T47D (cell line): ENCODE measurements at places on chromosomes 5 and 9.

DNA sequence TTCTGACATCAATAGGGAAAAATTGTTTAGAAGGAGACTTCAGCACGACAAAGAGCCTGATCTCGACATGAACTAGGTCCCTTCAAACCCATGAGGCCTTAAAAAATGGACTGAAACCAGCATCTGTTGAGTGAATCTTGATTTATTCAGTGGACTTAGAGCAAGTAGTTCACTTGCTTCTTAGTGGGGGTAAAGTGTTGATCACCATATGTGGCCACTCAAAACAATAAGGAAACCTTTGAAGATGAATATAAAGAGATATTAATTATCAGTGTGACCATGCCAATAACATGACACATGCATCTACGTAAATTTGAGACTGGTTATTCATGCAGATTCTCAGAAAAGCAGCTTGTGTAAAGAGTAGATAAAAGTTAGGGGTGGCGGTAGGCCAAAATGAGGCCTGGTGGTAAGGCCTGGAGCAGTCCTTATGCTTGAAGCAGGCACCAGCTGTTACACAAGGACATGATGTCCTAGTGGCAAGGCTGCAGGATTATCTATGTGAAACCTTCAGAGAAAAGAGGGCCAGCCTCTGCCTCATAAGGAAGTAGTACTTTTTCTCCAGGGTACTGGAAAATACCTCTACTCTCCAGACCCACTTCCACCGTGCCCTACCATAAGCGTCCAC lies 61.3 kb downstream of the S1PR3 start:
- no peak for DNase-seq

DNA sequence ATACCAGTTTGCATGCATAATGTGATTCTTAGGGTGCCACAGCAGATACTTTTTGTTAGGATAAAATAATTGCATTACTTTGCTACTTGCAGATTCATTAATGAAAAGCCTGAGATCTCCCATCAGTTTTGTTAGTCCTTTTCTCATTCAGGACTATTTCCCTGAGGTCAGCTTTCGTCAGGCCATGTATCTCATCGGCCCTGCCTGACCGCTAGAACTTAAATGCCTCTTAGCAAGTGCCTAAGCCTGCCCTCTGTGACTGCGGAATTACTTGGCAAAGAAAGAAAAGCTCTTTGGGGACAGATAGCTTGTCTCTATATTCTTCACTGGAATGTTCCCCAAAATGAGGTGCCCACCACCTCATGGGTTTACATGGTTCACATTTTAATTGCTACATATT lies 147.8 kb downstream of the KCTD16 start:
- no peak for DNase-seq

- DNase-seq, result no peak
These were observed 52.8 kb downstream of the TTC1 start for GRCh38 chr5:160061770-160062169.

GRCh38 chr9:69379270-69379982 lies 54.4 kb downstream of the ENTREP1 start:
- DNase-seq, result no peak

DNA sequence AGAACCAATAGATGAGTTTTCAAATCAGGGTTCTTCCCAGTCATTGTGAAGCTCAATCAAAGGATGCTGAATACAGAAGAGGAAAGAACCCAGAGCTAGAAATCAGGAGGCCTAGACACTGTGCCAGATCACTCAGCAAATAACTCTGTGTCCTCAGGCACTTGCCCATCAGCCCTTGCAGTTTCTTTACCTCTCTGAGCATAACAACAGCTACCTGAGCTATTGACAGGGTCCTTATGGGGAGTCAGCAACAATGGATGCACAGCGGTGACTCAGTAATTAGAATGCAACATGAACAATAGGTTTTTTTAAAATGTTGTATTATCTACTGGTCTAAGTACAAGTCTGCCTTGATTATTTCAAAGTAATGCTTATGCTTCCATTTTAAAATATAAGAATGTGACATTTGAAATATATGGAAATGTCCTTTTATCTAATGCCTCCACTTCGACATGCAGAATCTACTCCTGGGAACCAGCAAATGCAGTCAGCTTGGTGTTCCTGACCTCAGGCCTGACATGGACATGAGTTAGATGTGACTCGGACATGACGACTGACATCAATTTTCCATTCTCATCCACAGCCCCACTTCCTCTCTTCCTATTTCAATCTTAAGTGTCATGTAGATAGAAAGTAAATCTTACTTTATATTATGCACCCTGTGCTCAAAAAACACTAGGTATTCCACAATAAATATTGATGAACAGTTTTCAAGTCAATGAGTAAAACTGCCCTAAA lies 155.0 kb downstream of the TLE1 start:
- no peak for DNase-seq

DNA sequence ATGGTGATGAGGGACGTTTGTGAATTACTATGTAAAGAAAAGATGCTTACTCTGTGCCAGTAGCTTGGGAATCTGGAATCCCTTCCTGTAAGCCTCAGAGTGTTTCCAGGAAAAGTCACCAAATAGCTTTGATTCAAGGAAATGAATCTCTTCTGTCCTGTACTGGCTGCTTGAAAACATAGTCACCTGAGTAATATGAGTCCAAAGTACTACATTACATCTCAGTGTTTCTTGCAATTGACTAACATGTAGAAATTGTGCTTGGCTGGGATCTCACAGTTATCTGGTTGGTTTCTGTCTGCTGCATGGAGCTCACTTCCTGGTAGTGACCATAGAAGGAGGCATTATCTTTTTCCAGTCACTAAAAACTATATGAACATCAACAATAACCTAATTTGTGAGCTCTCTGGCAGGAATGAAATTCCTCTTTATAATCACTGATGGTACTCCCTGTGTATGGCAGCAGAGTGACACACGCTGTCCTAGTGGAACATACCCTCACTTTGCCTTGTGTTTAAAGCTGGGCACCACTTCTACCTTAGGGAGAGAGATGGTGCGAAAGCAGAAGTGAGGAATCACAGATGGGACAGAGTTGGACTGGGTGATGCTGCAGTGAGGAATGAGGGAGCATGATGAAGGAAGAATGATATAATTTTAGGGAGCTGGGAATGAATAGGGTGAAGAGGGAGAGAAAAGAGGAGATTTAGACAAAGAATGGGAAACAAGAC lies 568.5 kb downstream of the RAB3C start:
- no peak for DNase-seq

GRCh38 chr9:23635276-23635675 lies 190.8 kb downstream of the ELAVL2 start:
- no peak for DNase-seq

DNA sequence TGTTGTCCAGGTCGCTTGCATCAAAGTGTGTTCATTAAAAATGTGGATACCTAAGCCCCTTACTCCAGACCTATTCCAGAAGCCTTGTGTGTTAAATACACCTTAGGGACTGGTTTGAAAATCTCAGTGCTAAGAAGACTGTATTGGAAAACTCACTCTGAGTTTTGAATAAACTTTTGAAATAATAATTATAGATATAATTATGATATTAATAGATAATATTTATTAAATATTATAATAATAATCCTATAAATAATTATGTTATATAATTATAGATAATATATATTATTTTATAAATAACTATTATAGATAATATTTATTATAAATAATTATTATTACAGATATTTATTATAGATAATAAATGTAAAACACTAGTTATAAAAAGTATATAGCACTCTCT lies 165.3 kb downstream of the ARRDC3 start:
- no peak for DNase-seq

- DNase-seq, result no peak
These were observed 8.8 kb downstream of the TLE1 start for GRCh38 chr9:81680506-81680905.

DNA sequence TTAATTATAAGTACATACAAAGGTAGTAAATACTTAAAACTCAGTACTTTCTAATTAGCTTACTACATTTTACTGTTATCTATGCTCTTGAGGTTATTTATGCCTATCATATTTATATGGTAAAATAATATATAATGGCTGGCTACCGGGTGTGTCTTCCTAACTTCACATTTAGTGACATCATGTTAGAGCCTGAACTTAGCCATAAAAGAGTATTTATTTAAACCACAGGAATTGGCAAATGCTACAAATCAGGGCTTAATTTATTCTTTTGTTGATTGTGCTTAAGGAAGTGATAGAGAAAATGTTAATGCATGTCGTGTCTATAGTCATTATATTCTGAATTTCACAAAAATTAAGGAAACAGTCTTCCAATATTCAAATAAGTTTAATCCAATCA lies 73.1 kb downstream of the NDUFAF2 start:
- no peak for DNase-seq

- DNase-seq, result no peak
These were observed 81.5 kb downstream of the WNK2 start for GRCh38 chr9:93265301-93265971.

GRCh38 chr9:93126825-93127368 lies 7.2 kb downstream of the NINJ1 start:
- DNase-seq, result no peak

- no peak for DNase-seq
These were observed 189.8 kb downstream of the PCSK1 start for GRCh38 chr5:96243203-96243602.

- DNase-seq, result no peak
These were observed 7.8 kb upstream of the ALDOB start for GRCh38 chr9:101443364-101443771.

GRCh38 chr5:89850513-89850865 lies 559.1 kb downstream of the CETN3 start:
- DNase-seq, result no peak

GRCh38 chr5:147674411-147674810 lies 108.1 kb downstream of the JAKMIP2 start:
- no peak for DNase-seq

GRCh38 chr9:123924727-123925126 lies 5.2 kb downstream of the DENND1A start:
- DNase-seq, result no peak

GRCh38 chr5:72955768-72956323 lies at the start of gene FCHO2:
Gene FCHO2 (plus strand): TSS chr5:72956041. CDS start chr5:72956097, 56 bp downstream.
- peak; percentile 97 for DNase-seq

DNA sequence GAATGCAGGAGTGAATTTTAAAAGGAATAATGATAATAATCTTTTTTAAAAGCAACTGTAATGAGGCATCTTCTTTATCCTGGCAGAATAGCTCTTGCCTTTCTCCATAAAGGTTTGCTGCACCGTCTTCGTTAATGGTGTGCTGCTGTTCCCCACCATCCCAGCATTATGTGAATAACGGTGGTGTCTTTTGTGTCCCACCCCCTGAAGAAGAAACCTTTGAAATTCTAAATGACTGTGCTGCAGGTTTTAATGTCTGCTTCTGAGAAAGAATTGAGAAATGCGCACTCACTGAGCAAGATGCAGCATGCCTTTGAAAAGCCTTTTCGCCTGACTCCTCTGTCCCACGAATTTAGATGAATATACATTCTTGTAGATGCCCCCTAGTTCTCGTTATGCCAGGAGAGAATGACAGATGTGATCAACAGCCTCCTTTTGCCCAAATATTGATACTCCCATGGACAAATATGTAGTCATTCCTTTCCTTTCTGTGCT lies 246.1 kb upstream of the ZNF462 start:
- DNase-seq, result no peak

GRCh38 chr5:136032564-136032963 lies 3.8 kb downstream of the TGFBI start:
- DNase-seq, result no peak

DNA sequence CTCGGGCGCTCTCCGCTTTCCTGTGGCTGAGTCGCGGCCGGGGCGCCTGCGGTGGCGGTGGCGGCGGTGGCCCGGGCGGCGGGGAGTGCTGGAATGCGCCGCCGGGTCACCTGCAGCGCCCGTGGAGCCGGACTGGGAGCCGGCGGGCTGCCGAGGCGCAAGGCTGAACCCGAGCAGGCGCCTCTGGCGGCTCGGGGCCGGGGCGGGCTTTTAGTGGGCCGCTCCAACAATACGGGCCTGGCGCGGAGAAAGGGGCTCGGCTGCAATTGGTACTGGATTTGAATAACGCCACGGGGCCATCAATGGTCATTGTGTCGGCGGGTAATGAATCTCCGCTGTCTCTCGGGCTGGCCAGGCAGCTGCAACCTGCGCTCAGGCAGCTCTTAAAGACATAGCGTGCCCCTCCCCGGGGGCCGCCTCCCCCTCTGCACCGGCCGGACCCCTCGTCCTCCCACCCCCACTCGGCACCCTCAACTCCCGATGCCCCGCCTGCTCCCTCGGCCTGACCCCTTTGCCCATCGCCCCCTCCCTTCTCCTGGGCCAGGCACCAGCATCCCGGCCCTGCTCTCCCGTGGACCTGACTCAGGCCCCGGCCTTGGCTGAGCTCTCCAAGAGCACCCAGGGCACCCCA lies 22.1 kb downstream of the URM1 start:
- DNase-seq, result no peak

GRCh38 chr9:108854094-108854493 lies 1.7 kb downstream of the ACTL7B start:
- DNase-seq, result no peak

DNA sequence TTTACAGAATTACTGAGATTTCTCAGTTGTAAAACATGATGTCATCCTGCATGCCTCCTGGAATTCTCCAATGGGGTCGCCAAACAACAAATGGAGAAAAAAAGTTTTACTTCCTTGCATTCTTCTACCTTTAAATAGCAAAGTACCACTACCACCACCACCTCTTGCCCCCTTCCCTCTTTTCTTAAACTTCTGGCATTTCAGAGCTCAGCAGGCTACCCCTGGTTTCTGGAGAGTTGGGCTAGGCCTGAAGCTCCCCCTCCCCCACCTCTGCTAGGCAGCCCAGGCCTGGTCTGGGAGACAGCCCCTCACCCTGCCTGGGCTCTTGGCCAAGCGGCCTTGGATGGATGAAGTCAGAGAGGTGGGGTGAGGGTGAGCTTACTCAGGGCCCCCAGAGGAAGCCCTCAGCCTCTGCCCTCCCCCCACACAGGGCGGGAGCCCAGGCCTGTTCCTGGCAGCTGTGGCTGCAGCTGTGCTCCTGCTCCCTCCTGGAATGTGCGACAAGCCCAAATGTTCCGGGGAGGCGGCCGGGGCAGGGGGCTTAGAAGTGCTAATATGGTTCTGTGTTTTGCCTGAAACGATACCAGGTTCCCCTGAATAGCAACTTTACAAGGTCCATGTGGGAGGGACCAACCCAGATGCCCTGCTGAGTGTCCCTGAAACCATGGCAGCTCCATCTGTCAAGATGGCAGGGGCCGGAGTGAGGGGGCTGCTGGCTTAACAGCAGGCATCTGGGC lies 6.0 kb upstream of the CCIN start:
- no peak for DNase-seq

- DNase-seq, result no peak
These were observed 18.6 kb upstream of the MAN2A1 start for GRCh38 chr5:109671136-109671535.

DNA sequence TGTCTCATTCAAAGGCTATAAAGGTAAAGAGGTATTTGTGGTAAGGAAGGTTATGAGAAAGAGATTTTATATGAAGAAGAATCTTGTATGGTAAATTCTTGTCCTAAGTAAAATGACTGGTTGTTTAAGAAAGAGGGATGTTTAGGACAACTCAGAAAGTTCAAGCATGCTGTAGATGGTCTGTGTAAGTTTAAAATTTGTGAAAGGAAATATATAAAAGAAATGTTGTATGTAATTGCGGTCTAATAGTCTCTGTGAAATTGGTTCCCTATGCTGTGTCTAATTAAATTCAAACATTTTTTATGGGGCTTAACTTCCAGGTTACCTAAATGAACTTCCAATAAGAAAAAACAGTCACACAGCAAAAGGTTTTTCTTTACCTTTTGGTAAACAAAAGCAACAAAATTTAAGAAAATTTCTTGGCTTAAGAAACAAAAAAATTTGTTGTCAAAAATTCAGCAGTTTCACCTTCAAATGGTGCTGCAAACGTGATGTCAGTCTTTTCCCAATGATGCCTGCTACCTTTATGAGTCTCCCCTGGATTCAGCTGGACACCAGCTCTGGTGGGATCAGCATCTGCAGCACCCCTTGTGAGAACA lies 83.0 kb upstream of the FCN1 start:
- DNase-seq, result no peak

GRCh38 chr5:168464214-168464613 lies 22.1 kb upstream of the RARS1 start:
- no peak for DNase-seq
